ENCODE measurements at places on chromosomes 16 and 17.

GRCh38 chr16:1991135-1991551, 1.4 kb downstream of the SYNGR3 start:
- peak; percentile 73 for DNase-seq

DNA sequence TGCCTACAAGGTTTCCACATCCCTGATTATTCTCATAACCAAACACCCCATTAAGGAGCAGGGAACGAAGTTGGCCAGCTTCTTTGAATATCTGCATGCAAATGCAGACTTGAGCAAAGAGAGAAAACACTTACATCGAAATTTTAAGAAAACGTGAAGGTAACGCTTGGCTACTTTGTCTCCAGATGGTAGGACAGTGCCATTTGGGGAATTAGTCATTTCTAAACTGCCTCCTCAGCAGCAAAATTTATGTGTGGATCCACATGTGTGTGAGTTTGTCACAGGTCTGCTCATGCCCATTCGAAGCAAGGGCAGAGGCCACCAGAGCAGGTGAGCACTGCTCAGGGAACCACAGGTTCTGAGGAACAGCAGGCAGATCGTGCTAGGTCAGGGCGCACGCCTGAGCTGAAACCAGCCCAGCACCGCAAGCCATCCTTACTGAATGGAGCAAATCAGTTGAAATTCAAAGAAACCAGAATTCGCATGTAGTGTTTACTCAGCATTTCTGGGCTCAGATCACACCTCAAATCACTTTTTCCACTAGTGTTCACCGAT, 80.1 kb downstream of the SOCS1 start:
- no peak for DNase-seq

DNA sequence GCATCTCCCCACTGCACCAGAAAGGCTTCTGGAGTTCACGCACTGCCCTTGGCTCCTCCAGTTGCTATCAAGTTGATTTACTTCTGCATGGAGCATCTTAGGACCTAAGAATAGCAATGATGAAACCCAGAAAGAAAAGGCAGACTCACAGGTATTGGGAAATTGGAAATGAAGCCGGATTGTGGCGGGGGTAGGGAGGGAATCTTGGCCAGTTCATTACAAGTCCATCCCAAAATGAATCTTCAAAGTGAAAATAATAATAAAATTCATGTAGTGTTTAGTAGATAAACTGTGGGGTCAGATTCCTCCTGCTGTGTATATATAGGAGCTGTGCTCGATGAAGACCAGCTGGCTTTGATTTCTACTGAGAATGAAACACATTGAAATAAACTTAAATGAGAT, 33.7 kb downstream of the TEKT3 start:
- no peak for DNase-seq

- DNase-seq: no peak
These were observed 19.6 kb downstream of the CCDC102A start for GRCh38 chr16:57516773-57517172.

GRCh38 chr16:49505556-49505955, 132.0 kb downstream of the C16orf78 start:
- DNase-seq: no peak

- no peak for DNase-seq
These were observed 17.3 kb downstream of the MAP2K6 start for GRCh38 chr17:69431835-69432234.

DNA sequence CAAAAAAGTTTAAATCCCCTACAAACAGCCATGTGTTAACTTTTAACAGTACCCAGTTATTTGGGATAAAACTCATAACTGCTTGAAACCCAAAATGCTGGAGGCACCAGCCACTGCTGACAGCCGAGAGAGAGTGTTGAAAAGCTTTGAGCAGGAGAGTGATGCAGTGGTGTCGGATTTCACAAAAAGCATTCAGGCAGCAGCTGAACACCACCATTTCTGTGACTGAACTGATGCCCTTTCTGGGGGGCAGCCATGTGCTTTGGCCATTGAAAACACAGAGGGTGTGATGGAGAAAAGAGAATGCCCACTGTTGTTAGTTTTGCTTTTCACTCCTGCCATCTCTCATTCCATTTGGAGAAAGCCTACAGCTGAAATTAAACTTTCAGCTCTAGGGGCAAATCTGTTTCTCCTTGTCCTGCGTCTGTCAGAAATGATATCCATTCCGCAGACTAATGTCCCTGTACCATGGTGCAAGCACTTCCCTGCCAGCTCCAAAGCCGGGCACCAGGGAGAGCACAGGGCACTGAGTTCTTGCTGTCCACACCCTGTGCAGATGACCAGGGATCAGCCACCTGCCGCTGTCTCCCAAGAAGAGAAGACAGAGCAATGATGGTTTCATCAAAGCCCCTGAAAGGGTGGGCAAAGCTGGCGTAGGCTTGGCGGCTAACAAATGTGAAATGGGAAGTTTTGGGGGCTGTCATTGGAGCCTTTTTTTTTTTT, 16.6 kb upstream of the MLYCD start:
- no peak for DNase-seq

GRCh38 chr17:37461668-37462067, 28.0 kb upstream of the DUSP14 start:
- no peak for DNase-seq

DNA sequence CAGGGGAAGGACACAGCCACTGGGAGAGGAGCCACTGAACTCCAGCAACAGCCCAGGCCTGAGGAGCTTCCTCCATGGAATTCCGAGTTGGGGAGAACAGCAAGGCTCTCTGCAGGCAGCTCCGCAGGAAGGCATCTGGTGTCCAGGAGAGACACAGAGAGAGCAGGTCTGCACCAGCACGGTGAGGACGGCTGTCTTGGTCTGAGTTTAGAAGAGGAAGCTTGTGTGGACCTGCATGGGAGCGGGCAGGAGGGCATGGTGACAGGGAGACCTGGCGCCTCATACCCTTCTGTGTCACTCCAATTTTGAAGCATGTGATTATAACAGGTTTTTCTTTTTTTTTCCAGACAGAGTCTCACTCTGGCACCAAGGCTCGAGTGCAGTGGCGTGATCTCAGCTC, 6.4 kb downstream of the SLC38A10 start:
- DNase-seq: no peak

- peak; percentile 8 for DNase-seq
These were observed 4.3 kb upstream of the NUPR1 start for GRCh38 chr16:28543072-28543471.

DNA sequence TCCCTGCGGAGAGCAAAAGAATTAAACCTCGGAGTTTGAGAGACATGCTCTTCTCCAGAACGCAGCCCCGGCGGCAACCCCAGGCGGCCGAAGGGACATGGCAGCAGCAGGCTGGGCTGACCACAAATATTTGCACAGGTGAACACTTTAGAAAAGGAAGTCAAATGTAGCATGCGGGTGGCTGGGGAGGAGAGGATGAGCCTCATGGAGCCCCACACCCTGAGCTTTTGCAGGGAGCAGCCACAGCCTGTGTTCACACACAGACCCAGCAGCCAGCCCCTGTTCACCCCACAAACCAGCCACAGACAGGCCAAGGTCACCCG, 17.8 kb downstream of the HS3ST6 start:
- no peak for DNase-seq

DNA sequence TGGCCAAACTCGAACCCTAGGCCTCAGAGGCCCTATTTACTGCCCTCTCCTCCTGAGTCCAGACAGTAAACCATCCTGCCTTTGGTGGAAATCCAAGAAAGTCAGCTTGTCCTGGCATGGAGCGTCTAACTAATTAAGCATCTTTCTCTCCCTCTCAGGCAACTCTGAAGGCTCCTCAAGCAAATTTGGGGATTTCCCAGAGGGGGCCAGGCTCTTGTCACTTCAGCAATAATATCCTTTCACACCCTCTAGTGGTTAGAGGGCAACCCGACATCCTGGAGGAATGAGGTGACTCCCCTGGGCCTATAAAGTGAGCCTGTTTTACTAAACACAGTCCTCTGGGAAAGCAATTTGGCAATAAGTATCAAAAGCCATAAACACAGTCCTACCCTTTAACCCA, 60.4 kb downstream of the NOG start:
- peak; percentile 68 for DNase-seq

DNA sequence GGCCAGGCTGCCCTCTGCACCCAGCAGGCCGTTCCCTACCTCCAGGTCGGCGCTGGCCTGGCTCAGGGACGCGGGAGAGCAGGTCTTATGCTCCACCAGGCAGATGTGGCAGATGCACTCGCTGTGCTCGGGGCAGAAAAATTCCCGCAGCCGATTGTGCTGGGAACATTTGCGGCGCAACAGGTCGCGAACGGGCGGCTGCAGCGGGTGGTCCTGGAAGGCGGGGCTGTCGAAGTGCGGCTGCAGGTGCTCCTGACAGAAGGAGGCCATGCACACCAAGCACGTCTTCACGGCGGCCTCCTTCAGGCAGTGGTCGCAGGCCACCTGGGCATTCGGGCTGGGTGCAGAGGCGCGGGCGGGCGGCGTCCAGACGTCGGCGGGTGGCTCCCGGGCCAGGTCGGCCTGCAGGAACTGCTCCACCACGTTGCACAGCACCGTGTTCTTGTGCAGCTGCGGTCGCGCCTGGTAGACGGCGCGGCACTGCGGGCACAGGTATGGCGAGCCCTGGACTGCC, 439 bp downstream of the TRIM25 start:
- no peak for DNase-seq

- no peak for DNase-seq
These were observed 9.8 kb downstream of the SOCS3 start for GRCh38 chr17:78349891-78350642.

GRCh38 chr16:67039260-67040020, 10.5 kb downstream of the CBFB start:
- DNase-seq: no peak

- no peak for DNase-seq
These were observed 6.0 kb downstream of the MPG start for GRCh38 chr16:83781-84615.

DNA sequence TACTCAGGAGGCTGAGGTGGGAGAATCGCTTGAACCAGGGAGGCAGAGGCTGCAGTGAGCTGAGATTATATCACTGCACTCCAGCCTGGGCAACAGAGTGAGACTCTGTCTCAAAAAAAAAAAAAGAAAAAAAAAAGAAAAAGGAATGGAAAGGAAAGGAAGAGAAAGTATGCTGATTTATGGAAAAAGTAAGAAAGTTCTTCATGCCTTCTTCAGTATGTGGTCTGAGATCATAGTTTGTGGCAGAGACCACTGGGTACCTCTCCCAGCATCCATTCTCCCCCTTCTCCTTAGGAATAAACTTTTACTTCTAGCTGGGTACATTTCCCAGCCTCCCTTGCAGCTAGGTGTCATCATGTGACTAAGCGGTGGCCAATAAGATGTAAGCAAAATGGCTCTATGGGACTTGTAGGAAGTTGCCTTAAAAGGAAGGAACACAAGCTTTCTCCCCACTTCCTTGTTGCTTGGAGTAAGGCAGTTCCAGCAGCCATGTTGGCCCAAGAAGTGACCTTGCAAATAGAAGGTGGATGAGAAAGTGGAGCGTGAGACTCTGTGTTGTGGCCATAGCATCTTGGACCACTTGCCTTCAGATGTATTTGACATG, 26.1 kb upstream of the XPO6 start:
- DNase-seq: no peak

DNA sequence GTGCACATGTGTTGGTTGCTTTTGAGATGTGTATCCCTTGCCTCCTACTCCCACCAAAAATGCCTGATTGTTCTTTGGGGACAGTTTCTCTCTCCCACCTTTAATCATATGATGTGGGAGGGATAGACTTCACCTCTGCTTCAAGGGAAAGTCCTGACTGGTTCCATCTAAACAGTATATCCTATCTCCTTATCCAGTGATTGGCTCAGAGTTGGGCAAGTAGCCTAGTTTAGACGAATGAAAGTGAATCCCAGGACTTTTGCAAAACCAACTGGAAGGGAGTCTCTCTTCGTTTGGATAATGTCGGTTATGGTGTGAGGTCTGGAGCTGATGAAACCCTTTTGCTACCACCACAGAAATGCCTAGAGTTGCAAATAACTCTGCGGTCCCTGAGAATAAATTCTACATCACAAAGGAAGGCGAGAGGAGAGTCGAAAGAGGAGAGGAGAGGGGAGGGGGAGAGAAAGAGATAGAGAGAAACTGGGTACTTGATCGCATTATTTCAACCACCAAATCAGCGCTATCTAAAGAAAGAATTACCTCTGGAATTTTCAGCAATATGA, 77.1 kb upstream of the SALL1 start:
- no peak for DNase-seq

- no peak for DNase-seq
These were observed 298.2 kb downstream of the HAPSTR1 start for GRCh38 chr16:9389543-9390207.

- DNase-seq: peak; percentile 22
These were observed 5.2 kb downstream of the ITPRIPL2 start for GRCh38 chr16:19118938-19119431.

- no peak for DNase-seq
These were observed 519.3 kb downstream of the HAPSTR1 start for GRCh38 chr16:9610727-9611126.

DNA sequence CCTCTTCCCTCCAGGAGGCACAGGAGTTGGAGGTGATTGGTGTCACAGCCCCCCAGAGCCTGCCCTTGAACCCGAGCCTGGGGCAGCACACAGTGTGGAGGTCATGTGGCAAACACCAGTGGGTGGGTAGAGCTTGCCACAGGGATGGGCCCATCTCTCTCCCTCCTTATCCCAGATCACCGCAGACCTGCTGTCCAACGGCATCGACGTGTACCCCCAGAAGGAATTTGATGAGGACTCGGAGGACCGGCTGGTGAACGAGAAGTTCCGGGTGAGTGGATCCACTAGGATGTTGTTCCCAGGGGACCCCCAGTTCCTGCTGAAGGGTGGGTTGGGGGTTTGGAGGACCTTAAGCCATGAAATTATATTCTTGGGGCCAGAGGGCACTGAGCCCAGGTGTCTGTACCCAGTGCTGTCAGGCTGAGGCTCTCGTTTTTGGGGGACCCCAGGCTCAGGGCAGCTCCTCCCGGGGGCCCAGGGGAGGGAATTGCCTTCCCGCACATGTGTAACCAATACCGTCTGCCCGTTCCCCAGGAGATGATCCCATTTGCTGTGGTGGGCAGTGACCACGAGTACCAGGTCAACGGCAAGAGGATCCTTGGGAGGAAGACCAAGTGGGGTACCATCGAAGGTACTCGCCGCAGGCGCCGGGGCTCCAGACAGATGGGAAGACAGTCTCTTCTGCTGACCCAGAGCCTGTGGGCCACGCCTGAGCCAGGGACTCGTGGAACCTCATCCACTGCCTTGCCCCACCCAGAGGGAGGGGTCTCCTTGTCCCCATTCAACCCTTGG, 351.9 kb downstream of the SEC14L1 start:
- DNase-seq: no peak

DNA sequence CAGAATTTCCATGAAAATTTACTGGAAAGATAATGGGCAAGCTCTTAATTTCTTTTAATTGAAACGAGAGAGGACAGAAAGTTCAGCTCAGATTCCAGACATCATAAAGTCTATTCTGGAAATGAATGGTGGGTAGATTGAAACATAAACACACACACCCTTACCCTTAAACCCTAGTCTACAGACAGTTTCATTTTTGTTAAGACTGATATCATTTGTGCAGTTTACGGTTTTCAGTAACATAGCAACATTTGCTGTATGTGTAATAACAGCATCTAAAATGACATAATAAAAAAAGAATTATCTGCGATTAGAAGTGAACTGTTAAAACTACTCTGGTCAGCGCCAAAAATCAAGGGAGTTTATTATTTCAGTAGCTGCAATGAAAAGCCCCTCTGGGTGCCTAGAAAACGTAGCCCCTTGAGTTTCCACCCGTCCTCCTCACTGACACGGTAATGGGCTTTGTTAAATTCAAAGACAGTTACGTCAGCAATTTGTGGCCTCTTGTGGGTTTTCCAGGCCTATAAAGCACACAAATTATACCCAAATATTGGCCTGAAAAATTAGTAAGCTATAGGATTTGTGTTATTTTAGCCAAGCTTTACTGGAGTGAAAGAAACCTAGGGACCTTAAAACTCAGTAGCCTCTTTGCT, 520.6 kb upstream of the SOX9 start:
- no peak for DNase-seq

Data from CD4-positive, alpha-beta T cell treated with Interleukin-21 for 1 hour (primary cell).